Kasumi-1 (cell line): ENCODE measurements at places on chromosomes 6 and 20.

- no peak for DNase-seq
These were observed 56.9 kb downstream of the SYNJ2 start for GRCh38 chr6:158038291-158039177.

DNA sequence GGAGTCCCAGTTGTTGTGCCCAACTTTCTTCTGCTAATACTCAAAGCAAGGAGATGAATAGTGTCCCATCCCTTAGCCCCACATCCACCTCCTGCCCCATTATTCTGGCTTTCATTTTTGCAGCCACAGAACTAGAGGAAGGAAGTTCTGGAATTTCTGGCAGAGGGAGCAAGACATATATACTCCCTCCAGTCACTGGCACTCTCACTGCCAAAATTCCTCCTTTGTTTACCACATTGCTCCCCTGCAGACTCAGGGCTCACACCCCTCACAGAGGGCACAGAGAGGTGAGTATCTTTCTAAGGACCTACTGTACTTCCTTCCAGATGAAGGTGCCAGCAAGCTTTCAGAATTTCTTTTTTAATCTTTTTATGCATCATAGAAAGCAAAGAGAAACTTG is 168.0 kb upstream of the ID4 start:
- DNase-seq, result no peak

GRCh38 chr20:37622728-37623127 is 71.1 kb upstream of the CTNNBL1 start:
- DNase-seq, result no peak

GRCh38 chr20:17443131-17443858 is 87.9 kb downstream of the BFSP1 start:
- no peak for DNase-seq

GRCh38 chr6:142938510-142938909 is 6.5 kb downstream of the HIVEP2 start:
- no peak for DNase-seq

DNA sequence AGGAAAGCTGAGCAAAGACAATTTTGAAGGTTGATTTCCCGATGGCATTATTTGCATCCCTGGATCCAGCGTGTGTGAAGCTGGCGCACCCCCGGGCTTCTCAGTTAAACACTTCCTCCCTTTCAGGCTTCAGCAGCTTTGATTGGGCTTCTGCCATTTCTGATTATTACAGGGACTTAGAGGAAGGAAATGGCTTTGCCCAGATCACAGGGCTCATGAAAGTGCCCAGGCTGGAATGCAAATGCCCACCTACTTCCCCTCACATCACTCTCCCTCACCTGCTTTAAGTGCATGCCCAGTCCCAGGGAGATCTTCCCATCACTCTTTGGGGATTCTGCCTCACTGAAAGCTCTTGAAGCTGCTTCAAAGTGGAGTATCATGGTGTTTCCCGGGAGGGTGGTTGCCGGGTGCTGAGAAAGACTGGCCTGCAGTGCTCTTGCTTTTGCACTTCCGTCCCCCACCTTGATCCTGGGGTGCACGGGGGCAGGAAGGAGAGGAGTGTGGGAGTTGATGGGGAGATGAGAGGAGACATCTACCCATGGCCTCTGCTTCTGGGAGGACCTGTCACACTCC is 28.3 kb downstream of the PHACTR3 start:
- no peak for DNase-seq

DNA sequence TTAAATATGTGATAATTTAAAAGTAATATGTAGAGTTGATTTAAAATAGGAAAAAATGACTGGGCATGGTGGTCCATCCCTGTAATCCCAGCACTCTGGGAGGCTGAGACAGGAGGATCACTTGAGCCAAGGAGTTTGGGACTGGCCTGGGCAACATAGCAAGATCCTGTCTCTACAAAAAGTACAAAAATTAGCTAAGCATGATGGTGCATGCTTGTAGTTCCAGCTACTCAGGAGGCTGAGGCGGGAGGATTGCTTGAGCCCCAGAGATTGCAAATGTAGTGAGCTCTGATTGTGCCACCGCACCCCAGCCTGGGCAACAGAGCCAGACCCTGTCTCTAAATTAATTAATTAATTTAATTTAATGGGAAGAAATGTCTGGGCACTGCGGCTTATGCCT is 44.2 kb upstream of the CDYL start:
- no peak for DNase-seq

- DNase-seq, result no peak
These were observed 36.3 kb downstream of the ZNF133 start for GRCh38 chr20:18324596-18325089.

GRCh38 chr6:20119485-20119884 is 92.8 kb downstream of the MBOAT1 start:
- DNase-seq, result no peak

DNA sequence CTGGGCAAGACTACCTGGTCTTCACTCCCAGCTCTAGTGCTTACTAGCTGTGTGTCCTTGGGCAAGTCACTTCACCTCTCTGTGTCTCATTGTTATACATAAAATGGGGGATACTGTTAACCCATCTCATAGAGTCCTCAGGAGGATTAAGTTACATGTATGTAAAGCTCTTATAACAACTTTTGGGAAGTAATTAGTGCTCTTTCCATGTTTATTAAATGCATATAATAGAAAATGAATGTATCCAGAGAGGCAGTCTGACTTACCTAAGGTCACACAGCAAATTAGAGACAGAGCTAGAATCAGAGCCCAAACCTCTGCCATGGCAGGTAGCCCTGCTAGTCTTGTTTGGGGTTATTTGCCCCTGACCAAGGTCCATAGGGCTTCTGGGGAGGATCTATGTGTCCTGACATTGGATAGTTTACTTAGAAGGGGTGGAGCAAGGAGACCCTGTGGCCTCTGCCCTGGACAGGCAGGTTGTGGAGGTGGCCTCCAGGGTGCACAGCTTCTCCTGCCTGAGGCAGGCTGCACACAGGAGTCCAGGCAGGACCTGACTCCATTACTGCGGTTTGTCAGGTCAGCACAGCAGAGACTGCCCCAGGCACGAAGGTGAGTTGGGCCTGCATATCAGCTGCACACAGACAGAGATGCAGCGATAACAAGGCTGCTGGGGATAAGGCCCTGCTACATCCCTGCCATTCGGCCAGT is 8.4 kb upstream of the MAPK13 start:
- DNase-seq, result no peak

DNA sequence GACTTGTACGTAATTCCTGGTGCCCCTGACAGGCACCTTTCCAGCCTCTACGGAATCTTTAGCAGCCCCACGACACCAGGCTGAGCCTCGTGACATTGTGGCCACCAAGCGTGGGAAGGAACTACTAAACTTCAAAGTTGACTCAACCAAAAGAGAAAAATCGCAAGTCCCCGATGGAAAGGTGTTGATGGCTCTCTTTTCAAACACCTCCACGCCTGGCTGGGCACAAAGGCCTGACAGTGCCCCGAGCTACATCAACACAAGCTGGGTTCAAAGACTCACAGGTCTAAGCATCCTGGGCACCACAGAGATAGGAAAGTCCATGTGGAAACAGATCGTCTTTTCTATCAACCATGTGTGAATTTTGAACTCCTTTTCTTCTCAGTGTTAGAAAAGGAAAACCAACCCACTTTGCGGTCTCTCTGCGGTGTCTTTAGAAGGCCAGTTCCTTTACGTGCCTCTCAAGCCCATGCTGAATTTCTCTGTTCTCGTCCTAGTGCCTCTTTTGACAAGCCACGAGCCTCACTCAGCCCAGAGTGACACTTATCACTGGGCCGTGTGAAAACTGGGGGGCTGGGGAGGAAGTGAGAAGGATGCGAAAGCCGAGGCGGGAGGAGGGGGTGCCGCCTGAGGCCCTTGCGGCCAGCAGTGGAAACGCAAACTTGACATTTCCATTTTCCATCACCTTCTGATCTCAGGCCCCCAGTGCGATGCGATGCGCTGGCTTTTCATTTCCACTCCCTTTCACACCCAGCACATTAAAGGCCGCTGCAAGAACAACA is 59.4 kb downstream of the GFOD1 start:
- DNase-seq, result no peak

DNA sequence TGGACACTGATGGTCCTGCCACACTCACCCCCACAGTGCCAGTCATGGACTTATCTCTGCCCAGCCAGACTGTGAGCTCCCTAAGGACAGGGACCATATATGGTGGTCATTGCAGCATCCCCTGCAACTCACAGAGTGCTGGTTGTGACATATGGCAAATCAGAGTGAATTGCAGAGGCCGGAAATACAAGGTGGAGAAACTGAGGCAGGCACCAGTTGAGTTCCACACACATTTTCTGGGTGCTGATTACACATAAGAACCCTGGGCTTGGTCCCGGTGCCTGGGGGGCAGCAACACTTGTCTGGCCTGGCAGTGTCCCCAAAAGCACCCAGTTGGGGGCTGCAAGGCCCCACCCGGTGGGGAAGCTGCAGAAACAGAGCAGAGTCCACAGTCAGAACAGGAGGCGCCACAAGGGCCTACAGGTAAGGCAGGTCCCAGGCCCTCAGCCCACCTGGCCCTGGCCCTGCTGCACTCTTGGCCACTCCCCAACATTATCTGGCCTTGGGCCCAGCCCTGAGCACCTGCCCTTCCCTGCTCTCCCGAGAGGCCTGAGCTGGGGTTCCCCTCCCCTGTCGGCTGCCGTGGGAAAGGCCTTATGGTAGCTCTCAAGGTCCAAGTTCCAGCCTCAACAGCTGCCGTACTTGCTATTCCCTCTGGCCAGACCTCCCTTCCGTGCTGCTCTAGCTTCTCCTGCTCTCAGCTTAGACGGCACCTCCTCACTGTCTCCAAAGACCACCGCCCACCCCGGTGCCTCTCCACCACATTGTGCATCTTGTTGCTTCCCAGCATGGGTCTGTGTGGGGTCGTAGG is 140.8 kb upstream of the PTPN1 start:
- no peak for DNase-seq

GRCh38 chr6:137133122-137133521 is 40.3 kb downstream of the IL22RA2 start:
- no peak for DNase-seq

- peak; percentile 20 for DNase-seq
These were observed 6.4 kb downstream of the OSBPL2 start for GRCh38 chr20:62244644-62245108.

GRCh38 chr20:39745380-39745779 is 783.2 kb downstream of the DHX35 start:
- DNase-seq, result no peak

- no peak for DNase-seq
These were observed 75.9 kb downstream of the GFOD1 start for GRCh38 chr6:13411484-13411883.

DNA sequence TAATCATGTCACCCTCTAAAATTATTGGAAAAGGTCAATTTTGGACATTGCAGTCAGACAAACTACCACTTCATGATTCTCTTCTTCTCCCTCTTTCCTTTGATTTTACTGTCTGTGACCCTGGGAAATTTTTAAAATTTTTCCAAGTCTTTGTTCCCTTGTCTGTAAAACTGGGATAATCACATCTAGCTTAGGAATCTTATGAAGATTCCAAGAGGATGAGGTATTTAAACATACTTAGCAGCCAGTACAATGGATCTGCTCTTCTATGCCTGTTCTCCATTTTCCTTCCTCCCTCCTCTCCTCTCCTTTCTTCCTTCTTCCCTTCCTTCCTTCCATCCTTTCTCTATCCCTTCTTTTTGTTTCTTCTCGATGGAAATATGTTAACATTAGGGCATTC is 651.6 kb upstream of the MARCKS start:
- no peak for DNase-seq

DNA sequence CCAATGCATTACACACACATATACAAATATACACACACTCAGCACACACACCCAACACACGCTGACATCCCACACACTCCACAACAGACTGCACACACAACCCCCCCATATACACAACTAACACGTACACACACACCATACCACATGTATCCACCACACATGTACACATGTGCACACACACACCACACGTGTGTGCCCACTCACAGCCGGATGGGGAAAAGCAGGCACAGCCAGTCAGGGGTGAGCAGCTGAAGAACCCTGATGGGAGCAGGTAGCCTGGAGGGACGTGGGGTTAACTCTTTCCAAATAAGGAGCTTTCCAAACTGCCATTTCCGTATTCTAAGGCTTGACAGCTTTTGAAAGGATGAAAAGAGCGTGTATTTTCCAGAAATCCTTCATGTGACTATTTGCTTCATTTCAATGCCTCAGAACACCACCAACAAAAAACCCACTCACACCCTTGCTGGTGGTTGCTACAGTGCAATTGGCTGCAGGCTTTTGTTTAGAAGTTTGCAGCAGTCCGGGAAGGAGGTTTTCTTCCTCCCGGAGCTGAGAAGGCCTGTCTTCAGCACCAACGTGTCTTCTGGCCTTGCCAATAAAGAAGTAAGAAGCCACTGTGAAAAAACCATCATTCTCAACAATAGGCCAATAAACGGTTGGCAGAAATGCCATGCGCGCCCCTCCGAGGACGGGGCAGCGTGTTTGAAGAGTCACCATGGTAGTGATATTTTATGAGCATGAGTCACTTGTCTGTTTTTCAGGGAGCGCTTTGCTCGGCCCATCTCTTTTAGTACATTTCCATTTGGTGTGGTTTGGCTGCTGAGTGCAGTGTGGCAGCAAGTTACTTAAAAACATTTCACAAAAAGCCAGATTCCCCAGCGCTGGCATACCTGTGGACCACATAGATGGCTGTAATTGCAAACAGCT is 131.3 kb upstream of the GMDS start:
- no peak for DNase-seq

GRCh38 chr20:24838546-24839535 is 110.2 kb upstream of the CST7 start:
- no peak for DNase-seq

DNA sequence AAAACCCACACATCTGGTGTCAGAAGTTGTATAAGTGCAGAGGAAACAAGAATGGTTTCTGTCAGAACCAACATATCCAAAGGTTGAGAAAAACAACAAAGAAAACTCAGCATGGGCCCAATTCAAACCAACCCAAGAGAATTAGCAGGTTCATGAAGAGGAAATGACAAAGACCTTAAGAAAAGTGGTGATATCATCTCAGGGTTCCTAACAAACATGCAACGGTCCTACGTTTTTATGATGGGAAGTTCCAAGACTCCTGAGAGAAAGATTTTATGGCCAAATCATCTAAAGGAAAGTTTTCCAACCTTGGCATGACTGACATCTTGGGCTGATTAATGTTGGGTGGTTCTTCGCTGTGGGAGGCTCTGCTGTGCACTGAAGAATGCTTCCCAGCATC is 23.0 kb downstream of the TFB1M start:
- DNase-seq, result no peak

DNA sequence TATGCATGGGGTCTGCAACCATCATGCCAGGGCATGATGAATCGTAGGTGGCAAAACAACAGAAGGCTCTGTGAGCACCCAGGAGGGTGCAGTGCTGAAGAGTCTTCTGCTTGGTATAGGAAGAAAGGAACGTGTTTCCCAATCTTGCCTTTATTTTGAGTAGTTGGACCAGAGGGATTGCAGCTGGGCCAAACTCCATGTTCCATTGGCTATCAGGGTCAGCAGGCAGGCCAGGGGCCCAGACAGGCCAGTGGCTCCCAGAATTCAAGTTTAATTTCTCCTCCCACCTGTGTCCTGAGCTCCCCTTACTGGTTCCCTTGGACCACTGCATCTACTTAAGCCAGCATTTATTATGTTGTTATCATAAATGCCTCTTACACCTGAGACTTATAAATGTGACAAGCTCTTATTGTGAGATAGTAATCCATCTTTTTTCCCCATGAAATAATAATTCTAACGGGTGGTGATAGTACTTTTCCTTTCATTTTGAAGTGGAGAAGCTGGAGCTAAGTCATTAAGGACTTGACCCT is 918 bp upstream of the TRIM38 start:
- DNase-seq, result no peak

GRCh38 chr6:27617046-27617687 is 144.3 kb upstream of the ZNF184 start:
- DNase-seq, result no peak
